ENCODE measurements at places on chromosomes 6 and 20.
A peak's percentile ranks its signal among the peaks of the same experiment; 100 is the strongest.

DNA sequence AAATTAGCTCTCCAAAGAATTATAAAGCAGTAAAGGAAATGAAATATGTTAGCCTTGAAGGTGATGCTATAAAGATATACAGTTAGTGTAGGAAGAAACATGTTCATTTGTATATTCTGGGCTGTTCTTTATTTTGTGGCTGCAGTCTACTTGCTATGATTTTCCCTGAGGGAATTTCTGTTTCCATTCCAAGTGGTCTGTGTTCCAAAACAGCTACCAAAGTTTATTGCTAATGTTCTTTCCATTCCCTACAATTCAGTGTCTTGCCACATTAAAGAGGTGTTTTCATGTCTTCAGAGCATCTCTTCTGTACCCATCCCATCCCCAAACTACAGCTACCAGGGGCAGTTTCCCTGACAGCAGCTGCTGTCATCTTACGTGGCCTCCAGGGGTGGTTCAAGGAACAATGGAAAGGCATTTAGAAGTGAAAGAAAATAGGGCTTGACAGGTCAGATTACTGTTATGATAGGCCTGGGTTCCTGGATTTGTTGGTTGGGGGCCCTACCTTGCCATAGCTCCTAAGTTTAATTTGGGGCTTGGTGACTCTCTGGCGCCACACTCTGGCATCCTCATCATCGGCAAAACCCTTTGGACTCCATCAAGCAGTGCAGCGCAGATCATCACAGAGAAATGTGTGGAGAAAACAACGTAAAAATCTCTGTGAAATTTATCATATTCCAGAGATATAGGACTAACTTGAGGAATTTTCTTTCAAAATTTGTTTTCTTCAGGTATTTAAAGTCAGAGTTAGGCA is 33.8 kb upstream of the AIG1 start:
- peak; percentile 69 for DNase-seq

DNA sequence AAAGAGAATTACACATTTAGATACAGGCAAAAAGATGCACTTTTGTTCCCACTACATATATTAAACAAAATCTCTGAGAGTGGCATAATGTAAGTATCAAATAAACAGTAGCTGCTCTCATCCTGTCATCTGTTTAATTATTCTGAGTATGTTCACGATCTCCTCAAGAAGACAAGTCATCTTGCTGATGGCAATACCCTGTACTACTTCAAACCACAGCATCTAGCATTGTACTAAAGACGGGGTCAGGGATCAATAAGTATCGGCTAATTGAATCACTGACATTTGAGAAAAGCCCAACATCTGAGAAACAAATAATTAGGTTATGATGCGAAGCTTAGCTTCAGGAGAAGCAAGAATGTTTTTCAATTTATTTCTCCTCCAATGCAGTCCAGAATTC is 175.1 kb downstream of the PTPRK start:
- no peak for DNase-seq

- DNase-seq: no peak
Measured at GRCh38 chr20:1283522-1284510, 17.7 kb downstream of the SNPH start.

DNA sequence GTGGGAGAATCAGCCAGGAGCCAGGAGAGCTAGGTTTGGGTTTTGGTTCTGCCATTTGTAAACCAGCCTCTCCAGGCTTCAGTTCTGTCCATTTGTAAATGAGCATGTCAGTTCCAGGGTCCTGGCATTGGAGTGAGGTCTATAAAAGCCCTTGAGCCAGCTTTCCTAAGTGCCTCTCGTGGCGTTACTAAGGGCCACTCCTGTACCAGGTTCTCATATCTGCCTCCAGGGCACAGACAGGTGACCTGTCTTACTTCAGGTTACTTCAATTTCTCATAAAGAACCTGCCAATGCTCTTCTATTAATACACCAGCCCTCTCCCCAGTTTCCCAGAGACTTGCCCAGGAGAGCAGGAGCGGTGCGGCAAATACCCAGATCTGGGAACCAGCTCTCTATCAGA is 101.9 kb downstream of the VEGFA start:
- no peak for DNase-seq

GRCh38 chr6:163486821-163487220 is 72.3 kb downstream of the QKI start:
- DNase-seq: no peak

DNA sequence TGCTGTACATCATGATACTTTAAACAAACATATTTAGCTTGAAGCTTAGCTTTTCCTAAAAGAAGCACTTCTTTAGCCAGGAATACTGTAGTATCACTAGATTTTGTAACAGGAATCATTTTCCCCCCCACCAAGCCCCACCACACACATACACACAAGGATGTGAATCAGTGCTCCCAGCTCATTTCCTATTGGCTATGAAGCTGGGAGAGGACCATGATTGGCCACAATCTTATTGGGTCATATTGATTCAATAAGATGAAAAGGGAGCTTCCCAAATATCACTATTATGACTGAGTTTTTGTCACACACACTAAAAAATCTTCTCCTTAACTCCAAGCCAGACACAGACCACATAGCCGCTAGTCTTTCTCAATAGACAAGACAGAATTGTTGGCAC is 140.5 kb upstream of the TNFAIP3 start:
- DNase-seq: no peak

DNA sequence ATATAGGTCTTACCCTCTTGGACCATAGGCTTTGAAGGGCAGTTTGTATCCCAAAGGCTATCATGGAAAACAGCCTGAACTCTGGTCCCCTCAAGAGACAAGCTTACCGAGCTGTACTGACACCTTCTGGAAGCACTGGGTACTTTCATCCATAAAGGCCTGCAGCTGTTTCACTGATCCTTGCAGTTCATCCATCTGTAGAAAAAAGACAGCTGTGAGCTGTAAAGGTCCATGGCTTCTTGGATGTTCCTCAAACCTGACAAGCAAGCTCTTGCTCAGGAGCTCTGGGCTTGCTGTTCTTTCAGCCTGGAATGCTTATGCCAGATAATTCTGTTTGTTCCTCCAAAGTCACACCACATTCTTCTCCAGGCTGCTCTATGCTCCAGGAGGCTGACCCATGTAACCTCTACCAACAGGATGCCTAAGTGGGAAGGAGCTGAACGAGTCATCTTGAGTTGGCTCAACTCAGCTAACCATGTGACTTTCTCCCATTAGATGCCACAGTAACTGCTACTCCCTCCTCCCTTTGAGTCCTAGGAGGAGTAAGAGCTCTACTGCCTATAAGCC is 8.8 kb upstream of the NDRG3 start:
- peak; percentile 66 for DNase-seq

DNA sequence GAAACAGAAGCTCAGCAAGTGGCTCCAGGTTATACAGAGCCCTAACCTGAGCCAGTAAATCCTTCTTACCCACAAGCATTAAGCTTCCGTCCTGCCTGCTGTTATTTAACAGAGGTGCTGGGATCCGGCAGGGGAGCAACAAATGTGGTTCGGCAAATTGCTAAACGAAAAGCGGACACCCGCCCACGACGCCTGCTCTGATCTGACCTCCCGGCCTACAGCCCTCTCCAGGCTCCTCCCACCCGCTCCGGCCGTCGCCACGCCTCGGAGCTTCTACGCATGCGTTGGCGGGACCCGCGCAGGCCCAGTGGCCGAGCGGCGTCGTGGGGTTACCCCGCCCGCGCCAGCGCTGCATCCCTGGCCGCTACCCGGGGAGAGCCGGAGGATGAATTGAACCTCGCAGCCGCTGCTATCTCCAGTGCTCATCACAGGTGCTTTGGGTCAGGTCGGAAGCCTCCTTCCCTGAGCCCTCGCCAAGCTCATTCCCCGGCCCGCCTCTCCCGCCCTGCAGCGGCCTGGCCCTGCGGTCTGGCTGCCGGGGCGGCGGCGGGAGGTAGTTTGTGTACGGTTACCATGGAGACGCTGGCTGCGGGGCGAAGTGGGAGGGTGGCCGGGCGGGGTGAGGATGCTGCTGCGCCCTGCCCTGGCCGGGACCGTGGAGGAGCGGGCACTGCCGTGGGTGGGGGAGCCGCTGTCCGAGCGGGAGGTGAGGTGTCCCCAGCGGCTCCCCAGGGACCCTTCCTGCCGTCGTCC is at the start of gene ARMC2:
TSS of gene ARMC2 (plus strand) at position 307 of the 753 bp plus-strand sequence. CDS start 5,846 bp downstream, outside the sequence.
- peak; percentile 96 for DNase-seq
